ENCODE measurements at places on chromosomes 12 and 14.

GRCh38 chr14:23123419-23123818 is 4.4 kb upstream of the CEBPE start:
- peak; percentile 61 for DNase-seq

DNA sequence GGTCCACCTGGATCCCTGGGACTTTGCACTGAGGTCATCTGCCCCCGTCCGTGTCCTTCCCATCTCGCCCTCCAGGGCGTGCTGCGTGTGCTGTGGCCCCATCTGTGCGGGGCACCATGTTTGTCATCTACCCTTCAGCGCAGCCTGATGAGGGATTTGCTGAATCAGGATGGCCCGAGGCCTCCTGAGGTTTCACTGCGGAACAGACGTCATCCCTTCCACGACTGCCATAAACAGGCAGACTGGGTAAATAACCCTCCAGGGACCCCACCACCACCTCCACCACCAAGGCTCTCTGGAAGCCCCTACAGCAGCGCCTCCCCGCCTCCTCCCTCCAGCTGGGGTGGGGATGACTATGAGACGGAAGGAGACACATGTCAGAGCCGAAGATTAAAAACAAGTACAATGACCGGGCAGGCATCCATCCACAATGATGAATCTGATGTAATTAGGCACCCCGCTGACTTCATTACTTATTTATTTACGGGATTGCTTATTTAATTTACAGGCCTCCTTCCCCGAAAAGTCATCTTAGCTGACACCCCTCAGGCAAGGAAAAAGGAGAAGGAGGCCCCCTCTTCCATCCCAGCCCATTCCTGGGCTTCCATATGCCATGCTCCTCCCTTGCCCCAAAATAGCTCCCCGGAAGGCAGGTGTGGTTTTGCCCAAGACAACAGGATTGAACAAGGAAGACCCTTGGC is 39.4 kb downstream of the NCOR2 start:
- peak; percentile 66 for DNase-seq

GRCh38 chr12:132003846-132004245 is 54.1 kb downstream of the EP400 start:
- peak; percentile 60 for DNase-seq

- DNase-seq, result no peak
Observed at GRCh38 chr14:102491786-102492530, 17.6 kb downstream of the ANKRD9 start.

GRCh38 chr12:114287821-114288525 is 118.0 kb downstream of the TBX5 start:
- no peak for DNase-seq

DNA sequence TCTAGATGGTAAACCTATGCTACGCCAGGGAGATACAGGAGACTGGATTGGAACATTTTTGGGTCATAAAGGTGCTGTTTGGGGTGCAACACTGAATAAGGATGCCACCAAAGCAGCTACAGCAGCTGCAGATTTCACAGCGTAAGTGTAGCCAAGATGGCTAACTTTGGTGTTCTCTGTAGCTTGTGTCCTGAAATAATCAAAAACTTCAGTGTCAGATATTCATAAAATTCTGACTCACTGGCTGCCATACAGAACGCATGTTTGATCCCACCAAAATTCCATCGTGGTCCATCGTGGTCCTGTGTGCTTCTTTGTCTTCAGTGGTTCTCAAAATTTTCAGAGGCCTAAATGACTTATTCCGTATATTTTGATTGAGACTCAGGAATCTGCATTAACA is 1.3 kb downstream of the STRAP start:
- no peak for DNase-seq

DNA sequence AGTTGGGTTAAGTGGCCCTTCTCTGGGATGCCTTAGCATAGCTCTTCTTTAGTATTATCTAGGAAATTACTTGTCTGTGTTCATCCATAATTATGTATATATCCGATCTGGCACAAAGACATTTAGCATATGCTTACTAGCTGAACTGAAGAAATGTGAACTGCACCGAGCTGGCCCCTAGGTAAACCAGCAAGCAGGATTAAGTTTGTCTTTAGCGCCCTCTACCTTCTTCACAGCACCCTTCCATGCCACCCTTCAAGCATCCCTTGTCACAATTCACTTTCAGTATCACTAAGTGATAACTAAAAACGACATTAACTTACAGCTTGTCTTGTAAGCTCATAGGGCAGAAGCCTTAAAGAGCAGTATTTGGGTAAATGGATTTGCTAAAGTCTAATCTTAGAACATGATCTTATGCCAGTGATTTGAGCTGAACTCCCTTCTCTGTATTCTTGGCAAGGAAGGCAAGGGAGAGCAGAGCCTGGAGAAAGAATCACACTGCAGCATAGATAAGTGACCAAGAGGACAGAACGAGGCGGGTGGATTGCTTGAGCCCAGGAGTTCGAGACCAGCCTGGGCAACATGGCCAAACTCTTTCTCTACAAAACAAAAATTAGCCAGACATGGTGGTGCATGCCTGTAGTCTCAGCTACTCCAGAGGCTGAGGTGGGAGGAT is 2.6 kb upstream of the HAL start:
- peak; percentile 30 for DNase-seq

GRCh38 chr12:49871263-49871561 is 28.3 kb upstream of the BCDIN3D start:
- no peak for DNase-seq

DNA sequence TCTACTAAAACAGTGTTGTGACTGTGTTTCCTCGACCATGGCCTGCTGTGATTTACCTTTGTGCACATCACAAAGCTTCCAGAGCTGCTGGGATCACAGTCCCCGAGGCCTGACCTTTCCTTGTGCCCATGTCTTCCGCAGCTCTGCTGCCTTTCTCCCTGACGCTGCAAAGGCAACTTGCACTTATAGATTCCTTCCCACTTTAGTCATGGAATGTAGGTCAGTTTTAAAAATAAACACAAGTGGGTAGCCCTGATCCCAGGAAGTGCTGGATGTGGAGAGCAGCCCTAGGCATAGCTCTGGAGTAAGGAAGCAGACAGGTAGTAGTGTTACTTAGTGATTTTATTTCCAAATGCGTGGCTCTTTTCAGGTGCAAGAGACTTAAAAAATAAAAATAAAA is 825.7 kb downstream of the AACS start:
- DNase-seq, result no peak

- DNase-seq, result peak; percentile 41
Observed at GRCh38 chr12:123546281-123546680, 12.8 kb upstream of the RILPL1 start.

- no peak for DNase-seq
Observed at GRCh38 chr12:30968211-30968610, 41.7 kb downstream of the TSPAN11 start.

- DNase-seq, result no peak
Observed at GRCh38 chr14:33045760-33046159, 107.1 kb downstream of the NPAS3 start.

GRCh38 chr14:52179141-52179790 is 88.2 kb upstream of the PTGDR start:
- DNase-seq, result no peak

- no peak for DNase-seq
Observed at GRCh38 chr14:49193332-49194065, 392.7 kb downstream of the RPS29 start.

- no peak for DNase-seq
Observed at GRCh38 chr14:37573356-37573755, 21.7 kb downstream of the FOXA1 start.

DNA sequence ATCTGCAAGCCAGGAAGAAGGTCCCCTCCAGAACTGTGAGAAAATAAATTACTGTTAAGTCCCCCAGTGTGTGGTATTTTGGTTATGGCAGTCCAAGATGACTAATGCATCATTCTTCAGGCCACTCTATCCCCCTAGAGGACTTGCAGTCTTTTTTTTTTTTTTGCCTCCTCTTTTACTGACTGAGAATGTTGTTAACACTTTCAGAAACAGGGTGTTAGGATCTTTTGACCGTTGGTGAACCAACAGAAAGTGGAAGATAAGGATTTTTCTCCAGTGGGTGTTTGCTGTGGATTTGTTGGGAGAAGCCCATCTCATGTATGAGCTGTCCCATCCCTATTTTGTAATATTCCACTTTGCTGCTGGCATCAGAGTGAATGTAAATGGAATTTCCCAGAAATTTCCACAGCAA is 37.8 kb downstream of the MARK3 start:
- no peak for DNase-seq

DNA sequence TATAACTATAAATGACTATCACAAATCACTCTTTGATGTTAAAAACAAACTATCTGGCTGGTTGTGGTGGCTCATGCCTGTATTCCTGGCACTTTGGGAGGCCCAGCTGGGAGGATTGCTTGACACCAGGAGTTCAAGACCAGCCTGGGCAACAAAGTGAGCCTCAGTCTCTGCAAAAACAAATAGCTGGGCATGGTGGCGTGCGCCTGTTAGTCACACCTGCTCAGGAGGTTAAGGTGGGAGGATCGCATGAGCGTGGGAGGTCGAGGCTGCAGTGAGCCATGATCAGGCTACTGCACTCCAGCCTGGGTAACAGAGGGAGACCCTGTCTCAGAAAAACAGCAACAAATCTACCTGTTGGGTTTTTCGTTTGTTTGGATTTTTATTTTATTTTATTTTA is 5.4 kb downstream of the TXNRD1 start:
- no peak for DNase-seq

DNA sequence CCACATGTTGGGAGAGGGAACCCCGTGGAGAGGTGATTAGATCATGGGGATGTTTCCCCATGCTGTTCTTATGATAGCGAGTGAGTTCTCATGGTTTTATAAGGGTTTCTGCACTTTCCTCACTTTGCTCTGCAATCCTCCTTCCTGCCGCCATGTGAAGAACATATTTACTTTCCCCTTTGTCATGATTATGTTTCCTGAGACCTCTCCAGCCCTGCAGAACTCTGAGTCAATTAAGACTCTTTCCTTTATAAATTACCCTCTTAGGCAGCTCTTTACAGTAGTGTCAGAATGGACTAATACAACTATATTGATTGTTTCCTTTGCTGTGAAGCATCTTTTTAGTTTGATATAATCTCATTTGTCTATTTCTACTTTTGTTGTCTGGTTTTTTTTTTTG is 13.1 kb upstream of the RASSF9 start:
- no peak for DNase-seq

- DNase-seq, result peak; percentile 36
Observed at GRCh38 chr12:130878193-130879185, 6.6 kb downstream of the RAN start.

GRCh38 chr14:32980178-32980901 is 41.7 kb downstream of the NPAS3 start:
- DNase-seq, result no peak

DNA sequence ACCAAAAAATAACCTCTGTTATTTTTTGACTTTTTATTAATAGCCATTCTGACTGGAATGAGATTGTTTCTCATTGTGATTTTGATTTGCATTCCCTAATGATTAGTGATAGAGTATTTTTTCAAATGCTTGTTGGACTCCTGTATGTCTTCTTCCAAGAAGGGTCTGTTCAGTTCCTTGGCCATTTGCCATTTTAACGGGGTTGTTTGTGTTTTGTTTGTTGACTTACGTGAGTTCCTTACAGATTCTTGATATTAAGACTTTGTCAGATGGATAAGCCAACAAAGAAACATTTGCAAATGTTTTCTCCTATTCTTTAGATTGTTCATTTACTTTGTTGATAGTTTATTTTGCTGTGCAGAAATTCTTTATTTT is 651.6 kb upstream of the LRFN5 start:
- DNase-seq, result no peak

DNA sequence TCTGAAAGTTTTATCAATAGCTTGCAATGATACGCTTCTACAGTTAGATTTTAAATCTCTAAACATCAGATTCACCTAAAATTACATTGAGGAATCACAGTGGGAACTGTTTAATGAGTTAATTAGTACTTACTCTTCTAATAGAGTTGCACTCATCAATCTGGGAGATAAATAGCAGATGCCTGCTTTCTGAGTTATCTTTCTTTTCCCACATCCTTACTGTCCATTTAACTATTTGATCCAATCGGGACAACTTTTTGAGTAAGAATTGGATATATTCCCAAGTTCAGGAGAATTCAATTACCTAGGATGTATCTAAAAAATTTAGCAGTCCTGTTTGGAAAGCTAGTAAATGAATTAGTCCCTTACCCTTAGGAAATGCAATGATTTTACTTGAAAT is 162.3 kb downstream of the KCNH5 start:
- no peak for DNase-seq

- no peak for DNase-seq
Observed at GRCh38 chr14:77495334-77495733, 3.3 kb downstream of the ISM2 start.

GRCh38 chr12:92648242-92649031 is 54.4 kb upstream of the PLEKHG7 start:
- DNase-seq, result no peak

GRCh38 chr12:53751336-53752191 is at the start of gene CISTR:
CISTR (minus strand) TSS chr12:53751979.
- DNase-seq, result no peak

DNA sequence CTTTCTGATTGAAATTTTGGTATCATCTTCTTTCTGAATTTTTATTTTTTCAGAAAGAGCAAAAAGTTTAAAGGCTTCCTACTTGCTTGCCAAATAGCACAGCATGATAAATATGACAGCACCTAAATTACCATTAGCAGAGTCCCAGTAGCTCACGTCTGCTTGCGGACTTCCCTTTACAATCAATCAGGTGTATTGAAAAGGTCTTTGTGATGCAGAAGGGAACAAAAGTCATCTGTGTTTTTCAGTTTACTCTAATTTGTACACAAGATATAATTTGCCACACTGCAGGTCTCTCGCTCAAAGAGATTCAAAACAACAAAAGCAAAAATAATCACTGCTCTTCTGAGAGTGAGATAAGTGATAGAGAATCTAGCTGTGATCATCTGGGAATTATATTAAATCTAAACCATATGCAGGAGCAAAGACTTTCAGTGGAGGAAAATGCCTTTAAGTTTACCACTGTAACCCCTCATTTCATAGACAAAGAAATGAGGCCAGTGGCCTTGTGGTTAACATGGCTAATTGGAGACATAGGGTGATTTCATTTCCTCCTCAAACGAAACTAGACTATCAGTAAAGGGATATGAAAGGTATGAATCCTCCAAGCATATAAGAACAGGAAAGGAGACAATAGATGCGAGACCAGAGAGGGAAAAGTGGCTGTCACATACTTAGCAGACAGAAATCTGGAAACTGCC is 240.8 kb upstream of the TMPO start:
- no peak for DNase-seq

DNA sequence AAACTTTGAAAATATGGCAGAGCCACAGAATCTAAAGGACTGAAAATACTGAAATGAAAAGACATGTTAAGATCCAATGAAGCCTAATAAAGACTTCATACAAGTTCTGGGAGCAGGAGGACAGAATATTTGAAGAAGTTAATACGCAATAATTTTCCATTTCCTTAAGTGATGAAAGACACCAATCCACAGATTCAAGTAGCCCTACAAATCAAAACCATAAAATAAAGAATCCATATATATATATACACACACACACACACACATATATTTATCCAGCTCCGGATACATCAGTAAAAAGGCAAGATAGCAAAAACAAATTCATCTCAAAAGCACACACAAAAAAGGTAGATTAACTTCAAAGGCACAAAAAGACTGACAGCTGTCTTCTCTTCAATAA is 5.7 kb downstream of the NAP1L1 start:
- DNase-seq, result no peak

- DNase-seq, result no peak
Observed at GRCh38 chr14:20332431-20332787, 670 bp downstream of the CCNB1IP1 start.

- peak; percentile 33 for DNase-seq
Observed at GRCh38 chr14:74510223-74510931, 16.8 kb downstream of the ISCA2 start.
